ENCODE measurements at places on chromosomes 5 and 9.

DNA sequence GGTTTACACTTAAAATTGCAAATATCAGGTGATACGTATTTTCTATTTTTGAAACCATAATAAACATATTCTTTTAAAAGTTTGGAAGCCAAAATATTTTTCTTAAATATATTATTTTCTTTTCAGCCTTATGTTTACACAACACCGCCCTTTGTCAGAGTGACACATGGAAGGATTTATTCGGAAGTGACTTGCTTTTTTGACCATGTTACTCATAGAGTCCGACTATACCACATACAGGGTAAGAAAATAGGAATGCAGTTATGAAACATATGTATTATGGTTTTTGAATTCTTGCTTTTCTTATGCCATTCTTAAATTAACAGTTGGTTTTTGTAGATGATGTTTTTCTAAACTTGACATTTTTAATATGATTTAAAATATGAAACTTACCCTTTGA, 133.9 kb downstream of the MAN2A1 start:
- no peak for DNase-seq

DNA sequence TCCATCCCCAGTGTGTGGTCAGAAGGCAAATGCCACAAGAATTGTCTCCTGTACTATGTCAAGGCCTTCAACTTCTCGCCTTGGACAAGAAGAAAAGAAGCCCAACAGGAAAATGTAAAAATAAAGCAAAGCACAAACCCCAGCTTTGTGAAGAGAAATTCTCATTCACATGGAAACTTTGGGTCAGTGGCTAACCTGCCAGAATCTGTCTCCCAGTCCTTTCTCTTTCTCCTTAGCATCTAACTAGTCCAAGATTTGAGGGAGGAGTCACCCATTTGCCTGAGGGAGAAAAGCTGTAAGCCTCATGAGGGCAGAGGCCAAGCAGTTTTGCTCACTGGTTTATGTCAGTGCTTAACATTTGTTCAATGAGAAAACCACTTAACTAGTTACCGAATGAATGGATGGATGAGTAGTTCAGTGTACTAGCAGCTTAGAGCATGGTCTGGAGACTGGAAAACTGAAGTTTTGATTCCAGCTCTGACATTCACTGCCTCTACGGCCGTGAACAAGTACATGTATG, 36.0 kb downstream of the ADAM19 start:
- DNase-seq, result no peak

DNA sequence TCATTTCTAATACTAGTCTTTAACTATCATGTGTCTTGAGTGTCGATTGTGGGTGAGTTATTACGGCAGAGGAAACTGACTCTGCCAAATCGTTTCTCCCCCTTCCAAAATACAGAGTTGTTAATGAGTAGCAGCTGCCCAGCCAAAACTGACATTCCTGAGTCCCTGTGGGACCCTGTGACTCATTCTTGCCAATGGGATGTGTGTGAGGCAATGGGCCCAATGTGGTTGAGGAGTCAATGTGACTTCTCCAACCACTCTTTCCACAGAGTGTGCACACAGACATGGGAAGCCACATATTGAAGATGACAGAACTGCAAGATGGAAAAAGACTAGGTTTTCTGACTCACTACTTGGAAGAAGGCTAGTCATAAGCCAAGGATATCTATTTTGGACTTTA, 434.7 kb downstream of the DTWD2 start:
- no peak for DNase-seq

GRCh38 chr5:13580058-13580457, 364.4 kb downstream of the DNAH5 start:
- DNase-seq, result no peak

GRCh38 chr5:41925555-41925951, 472 bp downstream of the FBXO4 start:
- DNase-seq, result no peak

- no peak for DNase-seq
Measured at GRCh38 chr5:7872517-7873130, 3.7 kb downstream of the MTRR start.

GRCh38 chr5:136754216-136754615, 388.9 kb upstream of the TRPC7 start:
- DNase-seq, result no peak

DNA sequence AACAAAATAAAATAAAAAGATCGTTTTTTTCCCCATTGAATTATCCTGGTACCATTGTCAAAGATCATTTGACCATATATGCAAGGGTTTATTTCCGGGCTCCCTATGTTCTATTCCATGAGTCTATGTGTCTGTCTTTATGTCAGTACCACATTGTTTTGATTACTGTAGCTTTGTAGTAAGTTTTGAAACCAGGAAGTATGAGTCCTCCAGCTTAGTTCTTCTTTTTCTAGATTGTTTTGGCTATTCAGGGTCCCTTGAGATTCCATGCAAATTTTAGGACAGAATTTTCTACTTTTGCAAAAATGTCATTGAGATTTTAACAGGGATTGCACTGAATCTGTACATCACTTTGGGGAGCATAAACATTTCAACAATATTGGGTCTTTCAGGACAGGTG, 18.7 kb upstream of the EEIG1 start:
- DNase-seq, result no peak

GRCh38 chr5:27221410-27221809, 183.0 kb upstream of the CDH9 start:
- DNase-seq, result no peak

DNA sequence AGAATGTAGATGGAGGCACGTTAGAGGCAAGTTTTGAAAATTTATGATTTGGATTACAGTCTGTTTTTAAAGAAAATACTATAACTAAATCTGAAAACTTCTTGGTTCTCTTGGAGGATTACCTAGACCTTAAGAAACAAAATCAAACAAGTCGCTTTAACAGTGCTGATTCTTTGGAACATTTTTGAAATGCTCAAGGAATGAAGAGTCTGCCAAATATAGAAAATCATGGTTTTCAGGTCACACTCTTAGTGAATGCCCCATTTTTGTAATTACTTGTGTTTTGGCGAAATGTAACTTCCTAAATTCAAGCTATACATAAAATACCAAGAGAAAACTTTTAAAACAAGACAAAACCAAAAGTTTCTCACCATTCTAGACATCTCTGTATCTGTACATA, 93.2 kb downstream of the EQTN start:
- no peak for DNase-seq

- DNase-seq, result no peak
Measured at GRCh38 chr9:105880517-105880916, 186.2 kb downstream of the TMEM38B start.

DNA sequence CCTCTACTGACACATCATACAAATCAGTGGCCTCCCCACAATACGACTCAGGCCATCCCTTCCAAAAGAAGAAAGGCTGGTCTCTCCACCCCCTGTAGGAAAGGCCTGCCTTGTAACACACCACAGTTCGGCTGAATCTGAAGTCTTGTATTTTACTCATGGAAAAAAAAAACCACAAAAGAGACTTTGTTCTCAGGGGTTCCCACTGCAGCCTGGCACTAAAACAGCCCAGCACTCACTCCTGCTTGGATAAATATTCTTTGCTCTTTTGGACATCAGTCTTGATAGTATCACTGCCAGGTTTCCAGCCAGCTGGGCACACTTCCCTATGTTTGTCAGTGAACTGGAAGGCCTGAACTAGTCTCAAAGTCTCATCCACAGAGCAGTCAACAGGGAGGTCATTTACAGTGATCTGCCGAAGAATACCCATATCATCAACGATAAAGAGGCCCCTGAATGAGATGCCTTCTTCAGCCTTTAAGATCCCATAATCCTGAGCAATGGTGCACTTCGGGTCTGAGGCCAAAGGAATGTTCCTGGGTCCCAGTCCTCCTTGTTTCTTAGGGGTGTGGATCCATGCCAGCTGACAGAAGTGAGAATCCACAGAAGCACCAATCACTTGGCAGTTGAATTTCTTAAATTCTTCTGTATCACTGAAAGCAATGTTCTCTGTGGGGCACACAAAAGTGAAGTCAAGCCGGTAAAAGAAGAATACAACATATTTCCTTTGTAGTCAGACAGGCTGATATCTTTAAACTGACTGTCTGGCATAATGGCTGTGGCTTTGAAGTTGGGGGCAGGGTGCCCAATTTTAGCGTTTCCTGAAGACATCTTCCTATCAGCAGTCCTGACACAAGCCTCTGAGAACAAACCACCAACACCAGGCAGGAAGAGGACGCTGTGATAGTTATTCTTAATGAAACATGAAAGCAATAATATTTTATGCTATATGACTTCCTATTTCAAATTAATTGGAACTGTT, 198.1 kb downstream of the LURAP1L start:
- DNase-seq, result no peak

GRCh38 chr9:98318041-98318790, 62.8 kb upstream of the TBC1D2 start:
- DNase-seq, result no peak

DNA sequence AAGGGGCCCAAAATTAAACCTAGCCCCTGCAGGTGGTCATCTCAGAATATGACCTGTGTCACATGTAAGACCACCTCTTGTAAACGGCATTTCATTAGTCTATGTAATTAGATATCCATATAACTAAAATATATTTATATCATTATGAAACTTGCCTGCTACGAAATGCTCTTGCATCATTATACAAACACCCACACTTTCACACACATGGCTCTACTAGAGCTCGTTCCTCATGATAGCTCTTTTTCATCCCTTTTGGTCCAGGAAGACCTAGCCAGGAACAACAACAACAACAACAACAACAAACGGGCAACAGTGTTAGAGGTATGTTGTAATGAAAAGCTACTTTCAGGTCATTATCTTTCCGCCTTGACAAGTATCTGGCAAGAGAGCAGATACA, 58.6 kb downstream of the LHFPL2 start:
- no peak for DNase-seq

DNA sequence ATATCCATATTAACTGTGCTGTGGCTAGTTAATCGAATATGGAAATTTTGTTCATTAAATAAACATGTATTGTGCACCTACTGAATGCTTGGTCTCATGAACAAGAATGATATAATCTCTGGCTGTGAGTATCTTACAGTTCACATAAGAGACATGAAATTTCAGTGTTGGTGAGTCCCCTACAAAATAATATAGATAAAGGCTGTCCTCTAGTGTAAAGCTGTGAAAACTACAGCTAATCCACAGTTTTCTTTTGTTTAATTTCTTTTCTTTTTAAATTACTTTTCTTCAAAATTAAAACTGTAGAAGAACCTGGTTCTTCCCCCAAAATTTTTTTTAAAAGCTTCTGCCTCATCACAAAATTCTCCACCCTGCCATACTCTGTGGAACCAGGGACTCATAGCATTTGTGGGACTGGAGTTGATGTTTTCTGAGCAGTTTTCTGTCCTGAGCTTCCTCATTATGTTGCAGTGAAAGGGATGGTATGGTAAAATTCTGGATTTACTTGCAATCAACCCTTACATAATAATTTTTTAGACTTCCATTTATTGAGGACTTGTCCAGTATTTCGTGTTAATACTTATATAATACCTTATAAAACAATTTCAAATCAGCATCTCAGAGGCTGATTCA, 135.0 kb downstream of the STK32A start:
- DNase-seq, result no peak

DNA sequence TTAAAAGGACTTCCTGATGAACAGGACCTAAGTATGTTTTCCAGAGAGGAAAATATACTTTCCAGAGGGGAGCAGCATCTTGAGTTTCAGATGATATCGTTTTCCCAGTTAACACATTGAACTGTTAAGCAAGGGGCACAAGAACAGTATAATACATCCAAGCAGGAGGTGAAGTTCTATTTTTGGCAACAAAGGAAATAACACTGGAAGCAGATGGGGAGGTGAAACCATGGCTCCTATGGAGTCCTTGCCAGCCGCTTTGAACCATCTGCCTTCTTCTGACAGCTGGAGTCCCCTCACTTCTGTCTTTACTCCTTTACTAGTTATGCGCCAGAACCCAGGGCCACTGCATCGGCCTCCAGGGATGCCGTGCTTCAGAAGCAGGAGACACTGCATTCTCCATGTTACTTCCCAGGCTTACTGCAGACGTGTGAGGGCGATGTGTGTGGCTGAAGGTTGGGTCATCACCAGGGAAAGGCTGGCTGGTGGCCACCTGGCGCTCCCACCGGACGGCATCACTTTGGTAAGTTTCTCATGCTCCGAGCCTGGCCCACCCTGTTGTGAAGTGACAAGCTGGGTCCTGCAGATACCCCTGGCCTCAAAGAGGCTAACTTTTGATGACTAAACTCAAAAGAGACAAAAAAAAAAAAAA, 77.8 kb downstream of the TTLL11 start:
- no peak for DNase-seq

DNA sequence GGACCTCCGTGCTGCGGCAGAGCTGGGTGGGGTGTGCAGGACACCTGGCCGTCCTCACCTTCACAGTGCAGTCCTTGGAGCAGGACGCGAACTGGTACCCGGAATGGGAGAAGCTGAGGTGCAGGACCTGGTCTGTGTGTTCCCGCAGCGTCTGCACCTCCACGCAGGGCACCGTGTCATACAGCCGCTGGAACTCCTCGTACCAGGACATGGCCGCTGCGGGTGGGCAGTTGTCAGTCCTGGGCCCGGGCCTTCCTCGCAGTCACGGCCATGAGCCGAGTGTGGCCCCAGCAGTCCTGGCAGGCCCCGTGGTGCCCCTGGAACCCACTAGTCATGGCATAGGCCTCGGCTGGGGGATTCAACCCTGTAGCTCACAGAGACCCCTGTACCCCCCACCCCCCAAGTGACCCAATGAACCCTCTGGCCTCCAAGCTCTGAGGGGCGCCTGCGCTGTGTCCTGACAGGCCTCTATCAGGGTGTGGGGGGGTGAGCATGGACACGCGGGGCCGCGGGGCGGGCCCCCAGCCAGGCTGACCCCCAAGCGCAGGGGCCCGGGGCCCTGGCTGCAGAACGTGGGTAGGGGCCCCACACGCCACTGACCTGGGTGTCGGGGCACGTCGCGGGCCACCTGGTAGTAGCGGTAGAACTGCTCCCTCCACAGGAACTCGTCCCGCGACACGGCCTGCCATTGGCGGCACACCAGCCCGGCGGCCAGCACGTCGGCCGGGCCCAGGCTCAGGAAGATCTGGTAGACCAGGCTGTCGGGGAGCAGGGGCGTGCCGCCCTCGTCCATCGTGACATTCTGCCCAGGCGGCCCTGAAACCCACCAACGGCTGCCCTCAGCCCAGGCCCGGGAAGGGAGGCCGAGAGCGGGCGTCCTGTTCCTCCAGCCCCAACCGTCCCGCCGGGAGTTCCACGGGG, 987 bp downstream of the FBXW5 start:
- DNase-seq, result no peak

- DNase-seq, result no peak
Measured at GRCh38 chr5:166562246-166562645, 1729.2 kb upstream of the WWC1 start.

GRCh38 chr9:120922404-120923195, 4.0 kb downstream of the TRAF1 start:
- DNase-seq, result no peak

- DNase-seq, result no peak
Measured at GRCh38 chr9:18629136-18629535, 155.2 kb downstream of the ADAMTSL1 start.

- DNase-seq, result no peak
Measured at GRCh38 chr5:173655196-173655797, 38.8 kb upstream of the BOD1 start.

GRCh38 chr9:110640736-110641135, 27.9 kb upstream of the MUSK start:
- DNase-seq, result no peak

DNA sequence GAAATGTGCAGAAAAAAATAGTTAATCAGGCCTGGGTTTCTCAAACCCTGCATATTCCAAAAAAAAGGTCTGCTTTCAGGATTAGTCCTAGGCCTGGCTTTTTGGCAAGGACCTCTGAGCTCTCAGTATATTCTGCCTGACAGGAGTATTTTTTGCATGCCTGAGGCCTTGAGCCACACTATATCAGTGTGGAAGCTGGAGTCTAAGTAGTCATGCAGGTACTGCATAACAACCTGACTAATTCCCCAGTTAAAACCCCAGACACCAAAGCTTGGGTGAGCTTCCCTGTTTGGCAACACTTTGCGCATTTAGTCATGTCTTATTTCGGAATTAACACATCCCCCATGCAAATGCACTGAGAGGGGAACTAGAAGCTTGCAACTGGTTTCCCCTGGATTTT, 359.5 kb downstream of the CETN3 start:
- no peak for DNase-seq
